Activated CD4-positive, alpha-beta T cell treated with anti-CD3 and anti-CD28 coated beads, Interleukin-2, amount 50 U/mL, for 48 hours (primary cell): ENCODE measurements at places on chromosomes 3 and 15.
A peak's percentile ranks its signal among the peaks of the same experiment; 100 is the strongest.

- DNase-seq: peak; percentile 47
These were observed 65.1 kb downstream of the HMCES start for GRCh38 chr3:129343643-129344360.

DNA sequence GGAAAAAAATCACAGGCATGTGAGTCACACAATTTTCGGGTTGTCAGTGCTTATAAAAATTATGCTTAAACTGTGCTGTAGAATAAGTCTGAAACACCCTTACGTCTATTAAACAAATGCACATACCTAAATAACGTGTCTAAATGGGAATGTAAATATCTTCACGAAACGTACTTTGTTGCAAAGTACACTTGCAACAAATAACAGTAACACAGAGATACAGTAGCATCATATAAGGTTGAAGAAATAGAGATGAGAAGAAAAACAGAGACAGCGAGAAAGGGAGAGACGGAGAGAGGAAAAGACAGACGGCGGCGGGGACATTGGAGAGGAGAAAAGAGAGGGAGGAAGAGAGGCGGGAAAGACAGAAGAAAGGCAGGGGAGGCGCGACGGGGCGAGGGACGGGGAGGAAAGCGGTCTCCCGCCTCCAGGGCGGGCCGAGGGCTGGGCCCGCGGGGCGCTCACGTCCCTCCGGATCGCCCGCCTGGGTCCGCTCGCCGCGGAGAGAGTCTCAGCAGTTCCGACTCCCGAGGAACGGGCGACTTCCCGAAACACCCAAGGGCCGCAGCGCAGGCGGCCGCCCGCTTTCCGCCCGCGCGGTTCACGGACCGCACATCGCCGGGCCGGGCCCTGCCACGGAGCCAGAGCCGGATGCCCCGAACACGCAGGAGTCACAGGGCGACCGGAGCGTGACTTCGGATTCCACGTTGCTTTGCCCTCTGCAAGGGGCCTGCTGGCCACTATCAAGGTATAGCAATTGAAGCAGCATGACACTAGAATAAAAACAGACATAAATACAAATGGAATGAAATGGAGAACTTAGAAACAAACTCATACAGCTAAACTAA lies 153.4 kb downstream of the LMLN start:
- no peak for DNase-seq

GRCh38 chr15:54388746-54389145 lies 410.5 kb downstream of the UNC13C start:
- no peak for DNase-seq

DNA sequence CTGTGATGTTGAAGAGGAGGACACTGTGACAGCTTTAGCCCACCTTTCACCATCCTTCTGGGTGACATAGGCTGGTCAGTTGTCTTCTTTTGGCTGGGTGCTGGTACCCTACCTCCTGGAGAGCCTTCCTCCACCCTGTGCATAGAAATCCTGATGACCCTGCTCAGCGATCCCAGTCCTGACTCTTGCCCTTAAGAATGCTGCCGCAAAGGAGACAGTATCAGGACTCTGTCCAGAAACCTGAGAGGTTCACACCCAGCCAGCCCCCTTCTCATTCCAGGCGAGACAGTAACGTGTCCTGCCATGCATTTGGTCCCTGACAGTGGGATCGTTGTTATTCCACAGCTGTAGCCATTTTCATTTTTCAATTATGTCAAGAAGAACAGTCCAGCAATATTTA lies 312.8 kb upstream of the CHRM5 start:
- no peak for DNase-seq

- DNase-seq: no peak
These were observed 114.6 kb downstream of the CCNL1 start for GRCh38 chr3:157045238-157045850.

- DNase-seq: no peak
These were observed 48.7 kb upstream of the CMSS1 start for GRCh38 chr3:99768808-99769501.

DNA sequence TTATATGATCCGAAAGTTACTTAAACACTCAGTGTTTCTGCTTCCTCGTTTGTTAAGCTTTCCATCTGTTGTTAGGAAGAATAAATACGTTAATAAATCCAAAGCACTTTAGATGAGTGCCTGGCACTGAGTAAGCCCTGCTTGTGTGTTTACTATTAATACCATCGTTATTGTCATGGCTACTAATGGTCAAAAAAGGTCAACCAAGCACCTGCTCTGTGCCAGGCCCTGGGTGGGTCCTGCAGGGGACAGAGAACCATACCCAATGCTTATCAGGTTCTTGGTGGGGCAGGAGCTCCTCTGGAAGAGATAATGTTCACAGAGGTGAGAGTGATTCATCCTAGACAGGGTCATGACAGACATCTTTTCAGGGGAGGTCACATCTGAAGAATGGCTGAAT lies 39.9 kb downstream of the GALNT15 start:
- DNase-seq: no peak

DNA sequence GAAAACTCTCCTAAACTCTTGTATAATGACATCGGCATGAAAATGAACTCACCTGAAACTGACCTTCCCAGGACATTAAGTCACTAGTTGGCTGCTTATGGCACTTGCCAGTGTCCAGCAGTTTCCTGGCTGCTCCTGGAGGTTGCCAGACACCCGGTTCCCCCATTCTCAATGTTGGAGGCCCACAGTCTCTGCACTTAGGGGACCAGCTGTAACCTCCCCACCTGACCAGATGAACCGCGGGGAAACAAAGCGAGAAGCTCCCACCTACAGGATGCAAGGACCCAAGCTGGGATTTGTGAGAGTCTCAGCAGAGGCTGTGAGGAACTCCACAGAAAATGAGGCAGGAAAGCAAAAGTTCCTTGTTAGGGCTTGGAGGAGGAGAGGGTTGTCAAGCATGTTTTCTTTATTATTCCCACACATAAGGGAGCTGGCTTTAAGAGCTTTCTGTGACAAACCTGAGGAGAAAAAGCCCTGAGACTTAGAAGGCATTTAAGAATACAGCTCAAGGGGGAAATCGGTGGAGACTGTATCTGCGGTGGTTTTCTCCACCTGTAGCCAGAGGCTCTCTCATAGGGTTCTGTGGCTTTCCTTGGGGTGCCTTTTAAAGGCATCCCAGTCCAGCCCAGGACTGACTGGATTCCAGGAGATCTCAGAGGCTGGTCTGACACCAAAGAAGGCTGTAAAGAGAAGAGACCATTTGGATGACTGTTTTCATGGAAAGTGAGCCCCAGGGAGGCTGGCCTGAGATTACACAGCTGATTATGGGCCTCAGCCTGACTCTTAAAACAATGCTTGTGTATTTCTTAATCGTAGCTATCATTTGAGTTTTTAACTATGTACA lies 4.6 kb downstream of the TPM1 start:
- DNase-seq: no peak

GRCh38 chr15:62306851-62307504 lies 141.9 kb upstream of the C2CD4B start:
- peak; percentile 13 for DNase-seq

DNA sequence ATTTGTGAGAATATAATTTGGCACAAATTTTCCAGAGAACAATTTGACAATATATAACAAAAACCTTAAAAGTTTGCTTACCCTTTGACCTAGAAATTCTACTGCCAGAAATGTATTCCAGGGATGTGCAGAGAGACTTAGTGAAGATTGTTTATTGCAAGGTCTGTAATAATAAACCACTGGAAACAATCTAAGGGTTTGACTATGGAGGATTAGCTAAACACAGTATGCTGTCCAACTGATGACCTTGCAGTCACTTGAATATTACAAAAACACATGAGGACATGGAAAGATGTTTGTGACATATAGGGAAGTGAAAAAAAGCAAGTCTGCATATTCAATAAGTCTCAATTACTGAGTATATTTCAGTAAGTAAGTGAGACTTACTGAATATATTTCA lies 48.1 kb upstream of the CDV3 start:
- no peak for DNase-seq

GRCh38 chr15:64447536-64448315 lies 12.7 kb upstream of the ZNF609 start:
- DNase-seq: no peak

DNA sequence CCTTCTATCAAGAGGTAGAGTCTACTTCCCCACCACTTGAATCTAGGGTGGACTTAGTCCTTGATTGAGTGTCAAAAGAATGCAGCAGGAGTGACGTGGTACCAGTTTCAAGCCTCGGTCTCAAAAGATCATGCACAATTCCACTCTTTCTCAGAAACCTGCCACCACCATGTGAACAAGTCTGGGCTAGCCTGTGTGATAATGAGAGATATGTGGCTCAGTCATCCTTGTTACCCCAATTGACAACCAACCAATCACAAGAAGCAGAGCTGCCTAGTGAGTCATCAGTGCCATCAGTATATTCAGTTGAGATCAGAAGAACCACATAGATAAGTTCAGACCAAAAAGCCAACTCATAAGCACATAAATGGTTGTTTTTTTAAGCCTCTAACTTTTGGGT lies 374.5 kb downstream of the IL20RB start:
- DNase-seq: no peak

DNA sequence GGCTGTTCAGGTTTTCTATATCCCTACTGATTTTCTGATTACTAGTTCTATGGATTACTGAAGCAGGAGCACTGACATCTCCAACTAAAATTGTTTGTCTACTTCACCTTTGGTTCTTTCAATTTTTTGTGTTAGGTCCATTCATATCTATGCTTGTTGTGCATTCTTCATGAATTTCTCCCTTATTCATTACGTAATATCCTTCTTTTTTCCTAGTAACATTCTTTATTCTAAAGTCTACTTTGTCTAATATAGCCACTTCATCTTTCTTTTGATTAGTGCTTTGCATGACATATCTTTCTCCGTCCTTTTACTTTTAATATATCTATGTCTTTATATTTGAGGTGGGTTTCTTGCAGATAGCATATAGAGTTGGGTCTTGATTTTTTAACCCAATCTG lies 116.3 kb upstream of the BHLHE40 start:
- no peak for DNase-seq

DNA sequence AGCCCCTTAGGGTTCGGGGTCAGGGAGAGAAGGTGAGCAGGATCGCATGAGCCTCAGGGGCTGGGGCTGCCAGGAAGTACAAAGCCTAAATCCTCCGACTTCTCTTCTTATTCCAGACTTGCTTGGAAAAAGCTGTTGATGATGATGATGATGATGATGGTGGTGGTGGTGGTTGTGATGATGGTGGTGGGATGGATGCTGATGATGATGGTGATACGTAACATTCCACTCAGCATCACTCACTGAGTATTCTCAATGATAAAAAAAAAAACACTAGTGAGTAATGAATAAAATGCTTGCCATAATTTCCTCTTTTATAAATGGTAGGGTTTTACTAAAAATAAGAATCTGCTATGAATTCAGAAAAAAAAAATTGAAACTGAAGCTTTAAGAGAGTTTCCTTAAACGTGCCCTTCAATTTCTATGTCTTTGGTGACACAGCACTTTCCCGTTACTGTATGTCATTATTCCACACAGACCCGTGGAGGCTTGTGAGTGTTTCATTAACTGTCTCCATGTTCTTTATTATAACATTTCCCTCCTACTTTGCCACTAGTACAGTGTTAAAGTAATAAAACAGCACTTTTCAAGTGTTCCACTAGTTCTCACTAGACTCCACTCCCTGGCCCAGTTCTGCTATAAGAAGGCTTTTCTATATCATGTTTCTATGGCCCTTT lies 5.4 kb upstream of the ACAN start:
- DNase-seq: no peak

GRCh38 chr3:113626503-113627371 lies 69.7 kb downstream of the USF3 start:
- DNase-seq: no peak

DNA sequence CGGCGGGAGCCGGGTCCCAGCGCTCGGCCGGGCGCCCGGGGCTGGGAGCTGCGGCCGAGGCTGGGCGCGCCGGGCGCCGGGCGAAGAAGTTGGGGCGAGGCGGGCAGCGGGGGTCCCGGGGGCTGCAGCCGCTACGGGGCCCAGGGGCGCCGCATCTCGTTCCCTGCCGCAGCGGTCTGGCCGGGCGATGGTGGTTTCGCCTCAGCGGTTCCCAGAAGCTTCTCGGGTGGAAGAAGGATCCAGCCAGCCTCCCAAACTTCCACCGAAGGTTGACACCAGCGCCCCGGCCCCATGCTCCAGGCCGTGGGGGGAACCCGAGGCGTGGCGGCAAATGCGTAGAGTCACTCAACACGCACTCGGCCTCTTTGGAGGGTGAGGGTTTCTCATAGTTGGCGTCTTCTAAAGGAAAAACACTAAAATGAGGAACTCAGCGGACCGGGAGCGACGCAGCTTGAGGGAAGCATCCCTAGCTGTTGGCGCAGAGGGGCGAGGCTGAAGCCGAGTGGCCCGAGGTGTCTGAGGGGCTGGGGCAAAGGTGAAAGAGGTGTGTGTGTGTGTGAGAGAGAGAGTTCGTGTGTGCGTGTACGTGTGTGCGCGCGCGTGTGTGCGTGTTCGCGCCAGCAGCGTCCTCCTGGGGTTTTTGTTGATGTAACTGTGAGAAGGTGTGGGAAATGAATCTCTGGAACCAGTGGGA lies 940 bp downstream of the BOC start:
- peak; percentile 17 for DNase-seq

GRCh38 chr3:17030956-17031652 lies 146.3 kb downstream of the PLCL2 start:
- no peak for DNase-seq

DNA sequence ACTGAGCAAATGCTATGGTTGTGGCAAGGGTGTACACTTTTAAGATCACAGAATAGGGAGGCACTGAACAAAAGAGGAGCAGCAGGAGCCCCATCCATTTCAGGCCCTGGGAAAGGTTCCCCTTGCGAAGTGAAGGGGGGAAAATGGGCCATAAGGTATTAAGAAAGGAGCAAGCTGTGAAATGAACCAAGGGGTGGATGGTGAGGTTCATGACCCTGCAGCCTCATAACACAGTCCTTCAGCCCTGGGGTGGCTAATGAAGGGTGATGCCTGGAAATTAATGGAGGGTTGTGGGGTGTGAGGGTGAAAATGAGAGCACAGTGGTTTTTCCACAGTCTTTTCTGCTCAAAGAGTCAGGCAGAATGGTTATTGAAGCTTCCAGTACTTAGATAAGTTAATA lies 150.1 kb downstream of the PDZRN3 start:
- no peak for DNase-seq

DNA sequence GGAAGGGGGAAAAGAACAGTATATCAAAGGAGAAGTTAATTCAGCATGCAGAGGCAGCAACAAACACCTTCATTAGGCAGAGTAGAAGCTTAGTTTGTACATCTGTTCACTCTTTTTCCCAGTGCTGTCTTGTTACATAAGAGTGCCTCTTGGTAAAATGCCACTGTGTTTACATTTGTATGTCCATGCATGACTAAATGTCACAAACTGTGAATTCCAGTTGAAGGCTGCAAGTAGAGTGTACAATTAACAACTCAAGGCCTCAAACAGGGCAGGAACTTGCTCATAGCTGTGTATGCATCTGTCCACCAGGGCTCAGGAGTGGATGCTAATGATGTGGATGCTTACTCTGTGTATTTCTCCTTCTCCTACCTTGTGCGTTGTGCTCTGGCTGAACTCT lies 214.2 kb upstream of the TPM1 start:
- DNase-seq: no peak

- no peak for DNase-seq
These were observed 73.1 kb downstream of the ATP2B2 start for GRCh38 chr3:10432156-10432845.
